ENCODE measurements at places on chromosomes 4 and X.

GRCh38 chrX:141214196-141214595 lies 28.1 kb downstream of the SPANXC start:
- DNase-seq, result no peak

GRCh38 chrX:136165406-136165805 lies 18.1 kb downstream of the FHL1 start:
- DNase-seq, result no peak

- peak; percentile 5 for DNase-seq
Measured at GRCh38 chrX:8738588-8739189, 6.8 kb upstream of the ANOS1 start.

DNA sequence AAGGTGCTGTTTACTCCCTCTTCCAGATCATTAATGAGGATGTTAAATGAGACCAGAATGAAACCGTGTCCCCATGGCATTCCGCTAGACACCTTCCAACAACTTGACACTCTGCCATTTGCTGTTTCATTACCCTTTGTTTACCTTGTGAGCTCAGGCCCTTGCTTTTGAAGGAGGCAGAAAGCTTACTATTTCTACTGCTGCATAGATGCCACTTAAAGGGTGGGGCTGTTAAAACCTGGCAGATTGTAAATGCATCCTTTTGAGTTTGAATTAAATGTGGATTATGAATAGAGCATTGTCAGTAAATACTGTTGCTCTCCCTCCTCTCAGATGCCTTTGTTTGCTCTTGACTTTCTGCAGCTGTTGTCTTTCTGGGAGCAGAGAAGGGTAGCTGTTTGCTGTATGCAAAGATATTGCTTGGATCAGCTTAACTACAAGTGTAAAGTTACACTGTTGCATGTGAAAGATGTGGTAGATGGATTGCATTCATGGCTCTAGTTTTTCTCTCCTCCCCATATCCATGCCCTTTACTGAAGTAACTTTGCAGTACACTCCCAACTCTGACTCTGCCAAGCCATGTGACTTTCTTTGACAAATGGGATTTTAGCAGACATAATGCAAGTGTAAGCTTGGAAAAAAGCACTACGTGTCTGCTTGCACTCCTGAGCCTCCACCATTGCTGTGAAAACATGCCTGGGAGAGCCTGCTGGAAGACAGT lies 75.0 kb upstream of the DHX15 start:
- no peak for DNase-seq

DNA sequence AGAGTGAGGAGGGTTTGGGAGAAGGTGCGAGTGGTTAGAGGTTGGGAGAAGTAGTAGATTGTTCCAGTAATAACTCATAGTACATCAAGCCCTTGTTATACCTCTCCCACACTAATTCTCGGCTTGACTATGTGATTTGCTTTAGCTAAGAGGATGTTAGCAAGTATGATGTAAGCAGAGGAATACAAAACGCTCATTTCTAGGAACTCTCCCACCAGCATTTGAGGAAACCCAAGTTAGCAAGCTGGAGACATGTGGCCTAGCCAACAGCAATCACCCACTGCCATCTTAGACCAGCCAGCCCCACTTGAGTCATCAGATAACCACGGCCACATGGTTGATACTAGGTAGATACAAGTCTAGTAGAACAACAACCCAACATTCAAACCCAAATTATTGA lies 14.2 kb downstream of the FTHL17 start:
- no peak for DNase-seq

Data from T-helper 1 cell (primary cell).